Left renal pelvis (tissue), 4 donors: ENCODE measurements at places on chromosomes 11 and 22.

DNA sequence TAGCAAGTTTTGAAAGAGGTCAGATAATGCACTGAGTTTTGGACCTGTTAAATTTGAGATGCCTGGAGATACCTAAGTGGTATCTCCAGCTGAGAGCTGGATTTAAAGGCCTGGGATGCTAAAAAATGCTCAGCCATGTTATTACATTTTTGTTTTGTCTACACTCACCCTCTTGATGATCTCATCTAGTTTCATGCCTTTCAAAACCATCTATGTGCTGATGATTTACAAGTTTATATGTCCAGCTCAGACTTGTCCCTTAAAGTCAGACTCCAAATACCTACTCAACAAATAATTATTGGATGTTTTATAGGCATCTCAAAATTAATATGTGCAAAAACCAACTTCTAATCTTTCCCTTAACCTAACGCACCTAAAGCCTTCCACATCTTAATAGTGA lies 103.6 kb upstream of the OR9G4 start:
- no peak for DNase-seq

- DNase-seq: no peak
These were observed 32.0 kb upstream of the NUP50 start for GRCh38 chr22:45131749-45132148.

DNA sequence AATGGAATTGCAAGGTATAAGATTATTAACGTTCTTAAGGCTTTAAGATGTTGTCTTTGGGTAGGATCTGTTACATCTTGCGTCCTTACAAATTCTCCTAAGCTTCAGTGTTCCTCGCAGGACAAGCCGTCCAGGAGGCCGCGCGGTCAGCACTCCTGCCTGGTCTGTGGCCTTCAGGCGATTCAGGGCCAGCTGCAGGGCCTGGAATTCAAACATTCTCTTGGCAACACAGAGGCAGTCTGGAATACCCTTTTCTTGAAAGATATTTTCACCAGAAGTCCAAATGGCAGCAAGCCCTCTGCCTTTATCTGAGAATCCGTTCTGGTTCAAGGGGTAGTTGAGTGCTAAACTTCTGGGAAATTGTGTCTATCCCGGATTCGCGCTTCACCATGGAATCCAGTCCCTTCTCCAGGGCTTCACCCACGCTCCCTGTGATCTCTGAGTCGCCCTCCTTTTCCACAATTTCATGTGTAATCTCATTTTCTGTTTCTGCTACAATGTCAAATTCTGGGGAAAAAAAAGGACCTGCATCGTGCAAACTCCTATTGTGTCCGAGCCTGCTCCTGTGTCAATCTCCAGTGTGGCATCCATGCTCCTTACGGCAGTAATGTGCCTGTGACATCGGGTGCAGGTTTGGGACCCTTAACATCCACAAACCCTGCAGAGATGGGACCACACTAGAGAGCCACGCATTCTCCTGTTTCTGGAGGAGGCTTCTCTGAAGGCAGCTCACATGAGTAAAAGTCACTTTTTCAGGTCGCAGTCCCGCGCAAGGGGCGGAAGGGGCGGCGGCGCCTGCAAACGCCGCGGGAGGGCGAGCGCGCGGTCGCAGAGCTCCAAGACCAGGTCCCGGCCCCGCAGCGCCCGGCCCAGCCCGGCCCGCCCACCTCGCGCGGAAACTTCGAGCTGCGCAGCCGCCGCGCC lies 25.4 kb upstream of the SORL1 start:
- no peak for DNase-seq

DNA sequence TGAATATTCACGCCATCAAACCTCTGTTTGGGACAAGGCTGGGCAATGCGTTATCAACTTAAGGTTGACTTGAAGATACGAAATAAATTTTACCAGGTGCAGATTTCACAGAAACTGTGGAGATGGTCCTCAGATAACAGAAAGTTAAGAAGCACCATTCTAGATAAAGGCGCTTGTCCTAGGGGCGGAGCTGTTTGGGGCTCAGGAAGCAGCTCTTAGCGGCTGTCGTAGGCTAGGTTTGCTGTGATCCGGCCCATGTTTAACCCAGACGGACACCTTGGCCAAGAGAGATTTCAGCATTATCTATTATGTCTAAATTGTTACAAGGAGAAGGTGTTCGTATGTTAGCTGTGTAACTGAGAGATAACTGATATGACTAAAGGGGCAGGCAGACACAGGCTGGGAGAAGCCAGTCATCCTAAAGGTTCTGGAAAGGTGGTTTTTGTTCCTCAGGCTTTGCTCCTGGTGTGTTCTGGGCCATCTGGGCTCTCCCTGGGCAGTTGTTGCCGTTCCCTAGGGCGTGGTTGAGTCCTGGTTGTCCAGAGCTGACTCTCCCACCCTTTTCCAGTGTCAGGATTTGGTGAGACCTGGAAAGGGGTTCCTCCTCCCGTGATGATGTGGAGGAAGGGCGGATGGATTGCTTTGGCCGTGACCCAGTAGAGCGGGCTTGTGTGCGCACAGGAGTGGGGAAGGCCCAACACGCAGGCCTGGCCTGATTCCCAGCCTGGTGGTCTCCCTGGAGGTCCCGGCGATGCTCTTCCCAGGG lies 25.8 kb downstream of the TPCN2 start:
- no peak for DNase-seq

- no peak for DNase-seq
These were observed 32.7 kb downstream of the ASCL2 start for GRCh38 chr11:2237457-2238238.

DNA sequence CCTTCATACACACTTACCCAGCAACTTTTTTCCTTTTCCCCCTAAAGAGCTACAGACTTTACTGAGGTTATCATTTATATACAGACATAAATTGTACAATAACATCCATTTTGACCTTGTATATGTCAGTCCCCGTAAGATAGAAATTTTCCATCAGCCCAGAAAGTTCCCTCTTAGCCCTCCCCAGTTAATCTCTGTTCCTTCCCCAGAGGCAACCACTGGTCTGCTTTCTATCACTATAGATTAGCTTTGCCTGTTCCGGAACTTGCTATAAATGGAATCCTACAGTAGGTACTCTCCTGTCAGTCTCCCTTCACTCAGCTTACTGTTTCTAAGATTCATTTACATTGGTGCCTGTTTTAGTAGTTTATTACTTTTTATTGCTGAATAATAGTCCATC lies 54.9 kb downstream of the TSPAN18 start:
- DNase-seq: no peak

- no peak for DNase-seq
These were observed 433.6 kb upstream of the DDI1 start for GRCh38 chr11:103602840-103603239.

DNA sequence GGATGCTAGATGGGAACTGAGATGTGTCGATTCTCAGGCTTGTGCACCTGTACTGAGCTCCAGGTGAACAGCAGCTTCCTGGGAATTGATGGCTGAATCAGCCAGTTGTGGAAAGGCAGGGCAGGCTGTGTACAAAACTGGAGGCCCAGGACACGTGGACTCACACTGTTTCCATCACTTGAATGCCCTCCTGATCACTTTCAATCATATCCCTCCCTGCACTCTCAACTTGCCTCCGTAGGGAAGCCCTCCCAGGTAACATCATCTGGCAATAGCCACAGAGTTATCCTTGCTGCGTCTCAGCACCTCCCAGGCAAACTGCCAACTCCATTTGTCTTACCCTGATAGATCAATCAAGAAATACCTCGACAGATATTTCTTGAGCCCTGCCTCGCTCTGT lies 10.1 kb downstream of the FAM83F start:
- no peak for DNase-seq

DNA sequence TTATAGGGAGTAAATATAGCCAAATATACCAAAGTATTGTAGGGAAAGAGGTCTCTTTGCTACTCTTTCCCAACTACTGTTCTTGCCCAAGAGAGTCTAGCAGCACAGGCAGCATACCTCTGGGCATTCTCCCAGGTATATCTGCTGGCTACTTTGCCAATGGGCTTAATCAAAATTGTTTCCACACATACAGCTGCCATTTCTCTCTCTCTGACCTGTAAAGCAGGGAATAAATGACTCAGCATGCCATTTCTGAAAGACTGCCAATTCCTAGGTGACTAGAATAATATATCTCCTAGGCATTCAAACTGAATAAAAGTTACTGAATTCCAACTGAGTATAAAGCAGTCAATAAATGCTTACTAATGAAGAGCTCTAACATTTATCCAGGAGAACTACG lies 44.6 kb downstream of the RDX start:
- DNase-seq: no peak

- DNase-seq: no peak
These were observed 210.4 kb downstream of the SNX19 start for GRCh38 chr11:130705670-130706421.

GRCh38 chr11:118060081-118060661 lies 16.7 kb upstream of the TMPRSS4 start:
- DNase-seq: no peak

DNA sequence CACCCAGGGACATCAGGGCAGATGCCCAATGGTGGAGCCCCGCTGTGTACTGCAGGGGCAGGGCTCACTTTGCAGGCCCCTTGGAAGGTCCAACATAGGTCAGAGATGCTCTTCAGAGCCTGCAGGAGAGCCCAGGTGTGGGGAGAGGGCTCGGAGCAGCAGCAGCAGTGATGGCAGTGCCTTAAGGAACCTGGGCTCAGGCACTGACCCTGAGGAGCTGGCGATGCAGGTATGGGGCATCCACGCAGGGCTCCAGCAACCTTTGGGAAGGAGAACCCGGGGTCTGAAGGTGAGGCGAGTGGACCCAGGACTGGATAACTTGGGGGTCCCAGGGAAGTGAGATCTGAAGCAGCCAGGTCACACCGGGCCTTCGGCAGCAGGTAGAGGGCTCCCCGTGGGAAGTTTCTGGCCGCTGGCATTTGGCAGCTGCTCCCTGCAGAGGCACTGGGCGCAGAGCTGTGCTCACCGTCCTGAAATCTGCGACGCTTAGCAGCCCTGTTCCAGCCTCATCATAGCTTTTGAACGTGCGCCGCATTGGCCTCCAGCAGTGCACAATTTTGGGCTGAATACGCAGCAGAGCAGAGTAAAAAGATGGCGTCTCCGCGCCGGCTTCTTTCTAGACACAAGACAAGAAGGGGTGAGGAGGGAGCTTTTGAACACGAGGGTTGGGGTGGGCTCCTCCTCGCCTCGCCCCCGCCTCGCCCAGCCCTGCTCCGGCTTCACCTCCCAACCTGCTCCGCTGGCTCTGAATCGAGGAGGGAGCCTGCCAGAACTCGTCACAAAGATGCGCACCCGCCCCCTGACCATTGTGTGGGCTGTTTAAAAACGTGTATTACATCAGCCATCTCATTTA lies 118.8 kb downstream of the MPPED1 start:
- DNase-seq: no peak

DNA sequence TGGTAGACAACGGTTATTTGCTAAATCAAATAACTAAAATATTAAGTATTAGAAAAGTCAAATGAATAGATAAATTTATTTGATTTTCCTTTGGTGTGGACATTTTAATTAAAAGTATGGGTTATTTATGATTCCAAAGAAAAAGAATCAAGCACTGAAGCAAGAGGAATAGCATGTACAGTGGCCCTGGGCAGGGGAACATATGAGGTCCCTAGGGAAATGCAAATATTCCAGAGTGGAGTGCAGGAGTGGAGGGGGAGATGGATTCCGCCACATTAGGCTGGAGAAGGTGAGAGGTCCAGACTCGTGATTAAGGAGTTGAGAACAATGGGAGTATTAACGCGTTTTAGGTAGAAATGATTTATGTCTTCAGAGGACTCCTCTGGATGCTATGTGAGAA lies 30.0 kb downstream of the RASSF10 start:
- DNase-seq: no peak

GRCh38 chr22:40853961-40854360 lies 2.5 kb downstream of the ST13 start:
- no peak for DNase-seq

DNA sequence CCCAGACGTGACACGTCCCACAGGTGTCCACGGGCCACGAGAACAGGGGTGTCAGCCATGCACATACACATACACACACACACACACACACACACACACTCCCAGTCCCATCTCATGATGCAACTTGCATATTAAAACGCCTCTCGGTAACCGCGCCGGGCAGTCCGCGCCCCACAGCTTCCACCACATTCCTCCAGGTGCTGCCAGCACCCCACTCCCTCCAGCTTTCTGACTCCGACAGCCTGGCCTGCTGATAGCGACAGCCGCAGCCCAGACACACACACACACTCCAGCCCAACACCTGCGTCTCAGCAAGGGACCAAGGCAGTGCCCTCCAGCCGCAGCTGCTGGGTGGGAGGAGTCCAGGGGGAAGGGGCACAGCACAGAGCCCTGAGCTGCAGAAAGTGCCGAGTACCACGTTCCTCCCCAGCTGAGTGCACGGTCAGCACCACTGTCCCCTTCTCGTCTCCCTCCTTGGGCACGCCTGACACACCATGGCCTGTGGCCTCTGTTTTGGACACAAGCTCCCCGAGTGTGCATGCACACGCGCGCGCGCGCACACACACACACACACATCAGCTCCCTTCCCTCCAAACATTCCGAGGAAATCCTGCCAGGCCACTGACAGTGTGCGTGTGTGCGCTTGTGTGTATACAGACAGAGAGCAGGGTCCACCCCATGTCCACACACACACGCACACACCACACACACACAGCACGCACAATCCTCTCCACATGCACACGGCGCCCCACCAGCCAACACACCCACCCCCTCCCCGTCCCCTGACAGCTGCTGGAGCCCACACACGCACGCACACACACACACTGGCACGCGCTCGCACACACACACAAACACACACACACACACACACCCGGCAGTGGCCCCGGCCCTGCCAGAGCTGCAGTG lies 1.2 kb downstream of the ELFN2 start:
- DNase-seq: no peak

DNA sequence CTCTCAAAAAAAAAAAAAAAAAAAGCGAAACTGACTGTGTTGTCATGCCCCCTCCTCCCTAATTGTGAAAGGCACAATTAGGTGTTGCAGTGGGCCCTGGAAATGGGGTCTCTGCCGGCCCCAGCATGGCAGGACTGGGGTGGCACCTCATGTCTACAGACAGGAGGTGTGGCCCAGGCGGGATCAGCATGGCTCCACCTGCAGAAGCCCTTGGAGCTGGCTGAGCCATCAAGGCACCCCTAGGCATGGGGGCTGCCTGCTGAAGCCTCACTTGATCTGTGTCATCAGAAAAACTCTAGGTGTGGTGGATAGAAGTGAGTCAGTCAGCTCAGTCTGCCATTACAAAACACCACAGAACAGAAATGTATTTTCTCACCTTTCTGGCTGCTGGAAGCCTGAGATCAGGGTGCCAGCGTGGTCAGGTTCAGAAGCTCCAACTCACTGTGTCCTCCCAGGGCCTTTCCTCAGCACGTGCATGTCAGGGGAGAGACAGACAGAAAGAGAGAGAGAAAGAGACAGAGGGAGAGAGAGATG lies 10.1 kb upstream of the B4GALNT4 start:
- DNase-seq: no peak
